Amniotic epithelial cell (primary cell): ENCODE measurements at places on chromosomes 13 and 19.

- no peak for DNase-seq
These were observed 72.7 kb upstream of the SLITRK1 start for GRCh38 chr13:83955011-83955410.

- no peak for DNase-seq
These were observed 57.7 kb downstream of the POLR1D start for GRCh38 chr13:27679396-27679795.

DNA sequence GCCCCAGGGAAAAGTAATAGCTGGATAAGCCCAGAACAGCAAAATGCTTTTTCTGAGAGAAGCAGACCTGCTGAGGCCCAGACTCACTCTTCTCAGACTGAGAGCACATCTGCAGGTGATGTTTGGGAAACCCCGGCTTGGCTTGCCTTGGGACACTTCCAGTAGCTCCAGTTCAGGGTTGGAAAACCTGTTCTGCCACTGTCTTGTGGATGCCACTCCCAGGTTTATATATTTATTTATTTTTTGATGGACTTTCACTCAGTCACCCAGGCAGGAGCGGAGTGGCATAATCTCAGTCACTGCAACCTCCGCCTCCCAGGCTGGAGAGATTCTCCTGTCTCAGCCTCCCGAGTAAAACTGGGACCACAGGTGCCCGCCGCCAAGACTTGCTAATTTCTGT, 8.0 kb upstream of the SMARCA4 start:
- DNase-seq: no peak

- peak; percentile 77 for DNase-seq
These were observed 11.5 kb downstream of the CCDC124 start for GRCh38 chr19:17944301-17944700.

GRCh38 chr19:7515645-7516151, at the start of gene ZNF358:
Gene ZNF358, plus strand, starts transcription at chr19:7516103. Its CDS starts 3,140 bp downstream, at chr19:7519243.
- peak; percentile 47 for DNase-seq

- no peak for DNase-seq
These were observed 18.3 kb upstream of the F7 start for GRCh38 chr13:113086991-113087922.

DNA sequence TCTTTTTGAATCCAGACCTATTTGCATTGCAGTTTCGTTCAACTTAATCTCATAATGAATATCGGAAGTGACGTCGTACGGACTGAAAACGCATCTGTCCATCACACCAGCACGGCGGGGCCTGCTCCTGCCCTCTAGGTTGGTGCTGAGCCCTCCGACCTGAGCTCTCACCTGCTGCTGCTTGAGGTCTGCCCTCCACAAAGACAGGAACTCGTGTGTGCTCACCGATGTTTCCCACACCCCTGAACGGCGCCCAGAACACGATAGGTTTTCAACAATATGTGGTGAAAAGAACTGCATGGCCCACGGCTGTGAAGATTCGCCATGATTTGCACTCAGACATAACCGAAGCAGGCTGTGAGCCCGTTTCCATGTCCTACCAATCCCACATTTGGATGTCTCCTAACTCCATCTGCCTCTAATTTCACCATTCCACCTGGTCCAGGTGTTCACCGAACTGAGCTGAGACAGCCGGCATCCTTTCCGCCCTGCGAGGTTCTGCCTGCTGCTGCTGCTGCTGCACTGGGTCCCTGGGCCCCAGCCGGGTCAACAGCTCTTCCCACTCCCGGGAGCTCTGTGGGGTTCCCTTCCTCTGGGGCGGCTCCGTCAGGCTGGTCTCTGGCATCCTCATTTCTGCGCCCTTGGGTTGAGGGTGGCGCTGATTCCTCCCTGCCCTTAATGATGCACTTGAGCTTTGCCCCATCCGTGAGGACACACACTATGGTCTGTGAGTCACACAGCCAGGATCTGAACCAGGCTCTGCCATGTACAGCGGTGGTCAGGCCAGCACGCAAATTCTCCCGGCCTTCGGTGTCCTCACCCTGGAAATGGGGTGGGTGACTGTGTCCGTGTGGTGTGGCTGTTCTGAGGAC, 20.9 kb downstream of the GRTP1 start:
- no peak for DNase-seq

GRCh38 chr19:19403373-19403901, 2.0 kb upstream of the GATAD2A start:
- peak; percentile 15 for DNase-seq

DNA sequence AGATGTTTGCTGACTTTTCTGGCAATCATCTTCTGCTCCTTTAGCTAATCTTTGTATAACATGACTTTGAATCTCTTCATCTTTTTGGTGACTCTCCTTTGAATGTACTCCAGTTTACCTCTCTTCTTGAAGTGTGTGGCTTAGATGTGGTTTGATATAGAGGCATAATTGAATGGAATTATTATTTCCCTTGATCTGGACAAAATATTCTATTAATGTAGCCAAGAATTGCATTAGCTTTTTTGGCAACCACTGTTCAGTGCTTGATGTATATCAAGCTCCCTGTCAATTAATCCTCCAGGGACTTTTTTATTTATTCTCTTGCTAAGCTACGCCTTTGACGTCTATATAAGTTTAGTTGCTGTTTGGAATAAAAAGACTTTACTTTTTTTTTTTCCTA, 490.8 kb downstream of the PCDH20 start:
- DNase-seq: no peak

DNA sequence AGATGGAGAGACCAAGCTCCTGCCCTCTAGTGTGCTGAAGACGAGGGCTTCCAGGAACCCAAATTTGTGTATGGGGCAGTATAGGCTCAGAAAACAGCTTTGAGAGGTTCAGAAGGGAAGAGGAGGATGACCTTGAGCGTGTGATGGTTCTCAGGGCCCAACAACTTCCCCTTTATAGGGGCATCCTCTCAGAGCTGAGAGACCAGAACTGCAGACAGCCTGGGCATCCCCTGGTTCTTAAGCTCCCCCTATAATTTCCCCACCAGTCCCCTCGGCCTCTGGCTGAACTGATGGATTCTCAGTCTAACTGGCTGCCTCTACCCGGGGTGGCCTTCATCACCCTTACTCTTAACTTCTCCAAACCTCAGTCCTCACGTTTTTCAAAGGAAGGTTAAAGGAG, 167.5 kb downstream of the URI1 start:
- DNase-seq: no peak

DNA sequence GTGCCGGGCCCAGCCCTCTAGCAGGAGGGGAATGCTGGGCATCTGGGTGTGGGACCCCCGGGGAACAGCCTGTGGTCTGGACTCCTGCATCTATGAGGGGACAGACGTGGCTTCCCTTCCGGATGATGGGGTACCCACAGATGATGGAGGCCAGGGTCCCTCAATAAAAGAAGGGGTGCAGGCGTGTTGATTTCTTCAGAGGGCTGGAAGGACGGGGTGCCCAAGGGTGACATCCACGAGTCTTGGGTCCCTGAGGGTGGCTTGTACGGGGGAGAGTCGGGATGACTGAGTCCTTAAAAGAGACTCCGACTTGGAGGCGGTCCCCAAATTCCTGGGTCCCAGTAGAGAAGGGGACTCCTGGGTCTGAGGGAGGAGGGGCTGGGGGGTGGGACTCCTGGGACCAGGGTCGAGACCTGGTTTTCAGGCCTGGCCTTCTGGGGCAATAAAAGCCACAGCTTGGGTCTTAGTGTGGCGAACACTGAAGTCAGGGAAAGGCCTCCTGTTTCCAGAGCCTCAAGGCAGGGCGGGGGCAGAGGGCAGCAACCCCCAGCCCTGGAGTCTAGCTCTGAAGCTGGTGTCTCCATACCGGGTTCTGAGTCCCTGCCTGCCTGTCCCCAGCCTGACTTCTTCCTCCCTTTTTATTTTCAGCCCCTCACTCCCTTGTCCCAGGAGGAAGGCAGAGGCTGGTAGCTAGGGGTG, 459 bp upstream of the GRIN2D start:
- no peak for DNase-seq

- no peak for DNase-seq
These were observed 80.0 kb upstream of the GPR183 start for GRCh38 chr13:99386911-99387788.

DNA sequence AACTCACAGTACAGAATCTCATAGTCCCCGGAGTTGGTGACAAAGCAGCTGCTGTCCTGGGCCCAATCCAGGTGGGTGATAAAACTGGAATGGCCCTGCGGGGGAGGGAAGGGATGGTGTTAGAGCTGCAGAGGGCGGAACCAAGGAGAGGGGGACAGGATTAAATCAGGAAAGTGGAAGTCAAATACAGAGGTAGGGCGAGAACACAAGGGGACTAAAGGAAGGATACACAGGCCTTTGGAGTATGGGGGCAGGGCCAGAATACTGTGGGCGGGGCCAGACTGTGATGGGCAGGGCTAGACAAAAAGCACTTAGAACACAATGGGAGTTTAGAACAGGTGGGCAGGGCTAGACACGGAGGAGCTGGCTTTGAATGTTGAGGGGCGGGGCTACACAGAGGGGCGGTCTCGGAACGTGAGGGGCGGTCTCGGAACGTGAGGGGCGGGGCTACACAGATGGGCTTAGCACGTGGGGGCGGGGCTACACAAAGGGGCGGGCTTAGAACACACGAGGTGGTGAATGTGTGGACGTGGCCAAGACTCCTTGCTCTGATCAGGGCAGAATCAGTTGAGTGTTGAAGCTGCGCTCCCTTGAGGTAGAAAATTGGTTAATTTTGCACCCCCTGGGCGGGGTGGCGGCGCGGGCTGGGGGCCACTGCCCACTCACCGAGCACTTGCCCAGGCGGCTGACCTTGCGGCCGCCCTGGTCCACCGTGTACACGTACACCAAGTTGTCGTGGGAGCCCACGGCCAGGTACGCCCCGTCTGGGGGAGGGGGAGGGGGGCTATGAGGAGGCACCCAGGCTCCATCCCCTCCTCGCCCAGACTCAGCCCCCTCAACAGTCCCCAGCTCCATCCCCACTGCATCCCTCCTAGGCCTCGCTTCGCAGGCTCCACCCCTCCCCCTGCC, 14.0 kb upstream of the GPR4 start:
- DNase-seq: peak; percentile 87

- peak; percentile 23 for DNase-seq
These were observed 9.4 kb downstream of the C19orf81 start for GRCh38 chr19:50658441-50659317.

DNA sequence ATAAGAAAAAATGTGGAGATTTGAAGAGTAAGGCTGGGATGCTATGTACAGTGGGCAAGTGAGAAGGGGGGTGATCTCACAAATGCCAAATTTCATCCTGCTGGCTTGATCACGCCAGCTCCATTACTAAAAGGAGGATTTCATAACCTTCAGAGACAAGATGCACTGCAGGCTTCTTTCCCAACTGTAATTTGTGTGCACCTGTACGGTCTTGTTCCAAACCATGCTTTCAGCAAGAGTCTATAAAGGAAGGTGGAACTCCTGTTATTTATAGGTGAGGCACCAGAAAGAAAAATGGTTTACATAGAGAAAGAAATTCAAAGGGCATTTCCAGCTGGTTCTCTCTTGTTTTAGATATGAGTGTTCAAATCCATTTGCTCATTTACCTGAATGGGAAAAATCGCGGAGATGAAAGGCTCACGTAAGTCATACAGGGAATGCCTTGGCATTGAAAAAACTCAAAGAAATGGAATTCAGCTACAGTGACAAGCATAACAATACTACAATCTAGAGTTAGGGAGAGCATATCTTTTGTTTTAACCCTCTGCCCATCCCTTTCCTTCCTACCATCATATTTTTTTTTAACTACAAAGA, 13.3 kb downstream of the EFNB2 start:
- no peak for DNase-seq

GRCh38 chr13:60370343-60370742, 26.7 kb upstream of the TDRD3 start:
- no peak for DNase-seq

DNA sequence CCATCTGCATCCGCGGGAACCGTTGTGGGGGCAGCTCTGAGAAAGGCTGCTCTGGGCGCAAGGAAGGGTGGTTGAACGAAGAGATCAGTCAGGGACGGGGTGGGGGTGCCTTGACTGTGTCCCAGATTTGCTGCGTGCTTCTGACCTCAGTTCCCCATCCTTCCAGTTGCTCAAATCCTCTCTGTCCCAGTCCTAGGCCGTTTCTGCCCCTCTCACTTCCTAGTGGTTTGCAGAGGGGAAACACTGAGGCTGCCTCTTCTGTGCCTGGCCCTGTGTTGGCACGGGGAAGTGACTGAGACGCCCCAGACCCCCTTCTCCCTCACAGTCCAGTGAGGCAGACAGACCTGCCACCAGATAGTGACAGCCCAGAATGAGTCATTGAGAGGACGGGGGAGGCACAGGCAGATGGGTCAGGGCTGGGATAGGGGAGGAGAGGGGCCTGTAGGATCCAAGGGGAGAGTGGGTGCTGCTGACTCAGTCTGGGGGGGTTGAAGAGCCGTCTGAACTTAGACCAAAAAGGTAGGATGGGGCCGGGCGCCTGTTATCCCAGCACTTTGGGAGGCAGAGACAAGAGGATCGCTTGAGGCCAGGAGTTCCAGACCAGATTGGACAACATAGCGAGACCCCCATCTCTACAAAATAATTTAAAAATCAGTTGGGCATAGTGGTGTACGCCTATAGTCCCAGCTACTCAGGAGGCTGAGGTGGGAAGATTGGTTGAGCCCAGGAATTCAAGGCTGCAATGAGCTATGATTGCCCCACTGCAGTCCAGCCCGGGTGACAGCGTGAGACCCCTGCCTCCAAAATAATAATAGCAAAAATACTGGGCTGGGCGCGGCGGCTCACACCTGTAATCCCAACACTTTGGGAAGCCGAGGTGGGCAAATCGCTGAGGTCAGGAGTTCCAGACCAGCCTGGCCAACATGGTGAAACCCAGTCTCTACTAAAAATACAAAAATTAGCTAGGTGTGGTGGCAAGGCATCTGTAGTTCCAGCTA, 26.5 kb downstream of the NUMBL start:
- DNase-seq: peak; percentile 29

DNA sequence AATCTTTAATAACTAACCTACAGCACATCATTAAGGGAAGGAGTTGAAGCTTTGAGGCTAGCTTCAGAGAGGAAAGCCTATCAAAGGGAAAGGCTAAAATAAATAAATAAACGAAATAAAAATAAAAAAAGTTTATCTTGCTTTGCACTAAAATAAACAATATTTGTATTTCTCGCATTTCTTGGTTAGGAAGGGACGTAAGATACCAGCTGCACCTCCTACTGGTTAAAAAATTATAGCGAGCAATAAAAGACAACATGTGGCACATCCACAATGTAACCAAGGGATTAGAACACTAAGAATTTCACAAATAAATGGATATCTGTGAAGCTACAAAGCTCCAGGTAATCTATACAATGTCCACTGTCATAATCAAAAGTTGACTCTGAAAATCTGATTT, 194.5 kb downstream of the DACH1 start:
- DNase-seq: peak; percentile 15

DNA sequence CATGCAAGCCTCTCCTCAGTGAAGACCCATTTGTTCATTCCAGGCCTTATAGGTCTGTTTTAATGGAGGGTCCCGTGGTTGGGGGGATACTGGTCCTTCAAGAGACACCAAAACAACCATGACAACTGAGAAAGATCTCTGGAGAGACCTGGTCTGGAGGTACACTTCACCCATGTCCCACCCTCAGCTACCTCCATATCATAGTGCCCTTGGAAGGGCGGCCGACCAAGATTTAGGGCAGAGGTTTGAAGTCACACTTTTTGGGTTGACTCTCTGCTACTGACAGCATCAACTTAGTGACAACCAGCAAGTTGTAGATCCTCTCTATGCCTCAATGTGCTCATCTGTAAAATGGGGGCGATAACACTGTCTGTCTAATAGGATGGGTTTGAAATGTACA, 177.3 kb downstream of the TSHZ3 start:
- no peak for DNase-seq
